Uterine smooth muscle cell (primary cell): ENCODE measurements at places on chromosomes 5 and 9. TPM values are rescaled to one million over a fixed set of nuclear protein-coding genes. Genes with fewer than 3 reads are reported as not detected.

SPATA31D4 gene
- under 0.01 TPM in 1 of 2 replicates, not detected in the other for total RNA-seq

TSSK1B gene
- total RNA-seq: 0.11 and 0.12 TPM in 2 replicates

PIP5K1B gene
- total RNA-seq: under 0.01 TPM in 1 of 2 replicates, not detected in the other

HNRNPK gene
- total RNA-seq: 444 and 756 TPM in 2 replicates

TAF11L14 gene
- not detected in 2 replicates for total RNA-seq

TTLL11 gene
- 2.9 and 3.8 TPM in 2 replicates for total RNA-seq

ATG12 gene
- total RNA-seq: 75.7 and 93.4 TPM in 2 replicates

PALM2AKAP2 gene
- 7.7 and 20.4 TPM in 2 replicates for total RNA-seq

P4HA2 gene
- total RNA-seq: 282 and 471 TPM in 2 replicates

GDF9 gene
- 0.11 and 0.12 TPM in 2 replicates for total RNA-seq

RMRP gene
- total RNA-seq: 11,544 and 12,668 TPM in 2 replicates

SNX24 gene
- 21.0 and 32.9 TPM in 2 replicates for total RNA-seq

CMBL gene
- 8.7 and 14.0 TPM in 2 replicates for total RNA-seq

IL9 gene
- not detected in 2 replicates for total RNA-seq

PTPRD gene
- total RNA-seq: 8.9 and 13.2 TPM in 2 replicates

CYLC2 gene
- not detected in 2 replicates for total RNA-seq

MELK gene
- total RNA-seq: 17.2 and 64.6 TPM in 2 replicates

LCN15 gene
- total RNA-seq: not detected in 2 replicates

ZNG1A gene
- 19.2 and 27.3 TPM in 2 replicates for total RNA-seq

PHF2 gene
- 8.0 and 11.5 TPM in 2 replicates for total RNA-seq

MLANA gene
- total RNA-seq: not detected in 2 replicates

SEMA5A gene
- 15.7 and 16.0 TPM in 2 replicates for total RNA-seq

SLC45A2 gene
- total RNA-seq: under 0.01 TPM in 2 replicates

FANCG gene
- total RNA-seq: 23.1 and 41.6 TPM in 2 replicates

NR3C1 gene
- total RNA-seq: 61.5 and 66.2 TPM in 2 replicates

ATG10 gene
- 7.6 and 11.4 TPM in 2 replicates for total RNA-seq

PCDHAC2 gene
- total RNA-seq: 0.55 and 1.9 TPM in 2 replicates

KIAA0825 gene
- 3.6 and 4.5 TPM in 2 replicates for total RNA-seq

PCDH12 gene
- under 0.01 and 0.11 TPM in 2 replicates for total RNA-seq

AJM1 gene
- total RNA-seq: 1.4 and 3.5 TPM in 2 replicates

GLDC gene
- 1.4 and 3.1 TPM in 2 replicates for total RNA-seq

RASGEF1C gene
- total RNA-seq: 0.11 TPM in 1 of 2 replicates, not detected in the other

CLIC3 gene
- total RNA-seq: 0.55 and 3.0 TPM in 2 replicates

NUP155 gene
- 32.5 and 63.9 TPM in 2 replicates for total RNA-seq

NOXA1 gene
- 0.22 and 1.00 TPM in 2 replicates for total RNA-seq

PCDHGC3 gene
- total RNA-seq: 39.6 and 44.7 TPM in 2 replicates

MYO10 gene
- 30.0 and 39.6 TPM in 2 replicates for total RNA-seq

ZCCHC7 gene
- 22.2 and 26.4 TPM in 2 replicates for total RNA-seq

TRIM41 gene
- 16.6 TPM in 2 replicates for total RNA-seq

LMX1B gene
- not detected in 2 replicates for total RNA-seq

AQP7 gene
- under 0.01 TPM in 1 of 2 replicates, not detected in the other for total RNA-seq

MARVELD2 gene
- total RNA-seq: 0.44 and 0.75 TPM in 2 replicates

CARD9 gene
- 2.1 and 3.4 TPM in 2 replicates for total RNA-seq

CERCAM gene
- total RNA-seq: 57.0 and 125 TPM in 2 replicates

MCTP1 gene
- 33.0 and 36.5 TPM in 2 replicates for total RNA-seq

OR1Q1 gene
- total RNA-seq: not detected in 2 replicates

ADAMTSL1 gene
- 60.6 and 82.0 TPM in 2 replicates for total RNA-seq

PCSK5 gene
- total RNA-seq: 6.4 and 7.0 TPM in 2 replicates

ZNF367 gene
- 3.9 and 17.2 TPM in 2 replicates for total RNA-seq

OSMR gene
- 52.6 and 59.1 TPM in 2 replicates for total RNA-seq

NR6A1 gene
- total RNA-seq: 0.50 and 1.3 TPM in 2 replicates

ELAVL2 gene
- total RNA-seq: under 0.01 and 0.22 TPM in 2 replicates

AQP3 gene
- total RNA-seq: 0.89 and 1.00 TPM in 2 replicates

OTP gene
- under 0.01 TPM in 1 of 2 replicates, not detected in the other for total RNA-seq
